ENCODE measurements at places on chromosomes 1 and 21. TPM values are rescaled to one million over a fixed set of nuclear protein-coding genes. Genes with fewer than 3 reads are reported as not detected.

The NUDT4B gene
- 73.1 TPM for total RNA-seq

The SDCCAG8 gene
- 30.2 TPM for total RNA-seq

The ANGPTL3 gene
- total RNA-seq, result not detected

The IFNLR1 gene
- 1.2 TPM for total RNA-seq

The AMY1B gene
- total RNA-seq, result not detected

The GSTM5 gene
- total RNA-seq, result 2.7 TPM

The PM20D1 gene
- total RNA-seq, result not detected

The IGSF3 gene
- total RNA-seq, result 7.6 TPM

The MAN1C1 gene
- total RNA-seq, result 20.0 TPM

The IL20 gene
- not detected for total RNA-seq

The RIMS3 gene
- 4.4 TPM for total RNA-seq

The TCHHL1 gene
- total RNA-seq, result not detected

The SHISA4 gene
- 27.6 TPM for total RNA-seq

The CLCA4 gene
- not detected for total RNA-seq

The CHIA gene
- not detected for total RNA-seq

The LEFTY2 gene
- total RNA-seq, result not detected
